ENCODE measurements at places on chromosomes 1 and 21.

GRCh38 chr21:24939291-24939690, 668.0 kb downstream of the MRPL39 start:
- DNase-seq: peak; percentile 17

- peak; percentile 96 for DNase-seq
These were observed 11.5 kb upstream of the TMEM51 start for GRCh38 chr1:15141935-15142539.

GRCh38 chr1:52235646-52236045, 93.8 kb downstream of the ZFYVE9 start:
- DNase-seq: no peak

DNA sequence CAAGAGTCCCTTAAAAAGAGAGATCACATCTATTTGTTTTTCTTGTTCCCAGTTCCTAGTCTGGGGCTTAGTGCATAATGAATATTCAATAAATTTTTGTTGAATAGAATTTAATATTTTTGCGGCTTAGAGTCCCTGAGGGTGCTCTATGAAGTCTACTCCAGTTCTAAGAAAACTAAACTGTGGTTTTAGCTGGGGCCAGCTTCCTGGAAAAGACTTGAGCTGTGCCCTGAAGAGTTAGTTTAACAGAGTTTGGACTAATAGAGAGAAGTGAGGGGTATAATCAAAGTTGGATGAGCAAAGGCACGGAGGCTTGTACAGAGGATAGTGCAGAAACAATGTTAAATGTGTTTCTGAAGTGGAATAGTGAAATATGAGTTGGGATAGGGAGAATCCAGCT, 168.9 kb downstream of the FASLG start:
- DNase-seq: no peak

DNA sequence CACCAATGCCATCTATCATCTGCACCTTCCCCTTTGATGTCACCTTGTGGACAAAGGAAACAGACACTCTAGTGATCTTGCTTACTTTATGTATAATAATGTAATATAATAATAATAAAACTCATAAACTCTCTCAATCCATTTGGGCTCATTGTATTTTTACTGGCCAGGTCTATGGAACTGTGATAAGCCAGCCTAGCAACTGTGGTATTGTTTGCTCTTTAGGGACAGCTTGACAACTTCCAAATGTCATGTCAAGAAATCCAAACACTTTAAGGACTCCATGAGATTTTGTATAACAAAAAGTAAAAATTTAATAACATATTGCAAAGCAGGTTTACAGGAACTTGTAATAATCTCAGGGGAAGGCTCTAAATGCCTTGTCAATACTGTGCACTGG, 1163.4 kb upstream of the TMPRSS15 start:
- DNase-seq: no peak

Data from body of pancreas (tissue), 4 donors.